ENCODE measurements at places on chromosomes 2 and 18. TPM values are rescaled to one million over a fixed set of nuclear protein-coding genes. Genes with fewer than 3 reads are reported as not detected.

DNA sequence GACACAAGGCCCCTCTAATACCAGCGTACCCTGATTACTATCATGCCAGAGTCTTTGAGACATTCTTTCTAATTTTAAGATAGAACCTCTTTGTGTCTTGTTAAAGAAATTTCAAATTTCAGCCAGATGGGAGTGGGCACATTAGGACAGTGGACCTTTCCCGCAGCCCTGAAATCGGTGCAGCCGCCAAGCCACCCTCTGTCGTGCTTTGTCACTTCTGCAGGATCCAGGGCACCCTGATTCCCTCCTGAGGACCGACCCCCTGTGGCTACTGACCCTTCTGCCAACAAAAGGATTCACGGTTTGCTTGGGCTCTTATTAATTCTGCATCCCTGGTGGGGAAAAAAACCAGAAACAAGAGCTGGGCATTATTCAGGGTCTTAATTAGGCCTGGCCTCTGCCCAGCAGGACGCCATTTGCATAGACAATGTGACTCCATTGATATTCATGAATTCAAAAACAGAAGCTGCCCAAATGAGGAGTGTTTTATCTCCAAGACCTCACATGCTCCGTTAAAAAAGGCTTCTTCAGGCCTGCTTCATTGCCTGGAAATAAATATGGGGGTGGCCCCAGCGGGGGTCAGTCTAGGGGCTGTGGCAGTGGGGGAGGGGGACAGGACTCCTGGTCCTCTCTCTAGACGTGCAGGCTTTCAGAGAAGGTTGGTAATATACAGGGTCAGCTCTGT, 116.9 kb downstream of the ALPK2 start:
- no peak for DNase-seq

GRCh38 chr2:163348857-163349380, 386.9 kb downstream of the FIGN start:
- DNase-seq: no peak

DNA sequence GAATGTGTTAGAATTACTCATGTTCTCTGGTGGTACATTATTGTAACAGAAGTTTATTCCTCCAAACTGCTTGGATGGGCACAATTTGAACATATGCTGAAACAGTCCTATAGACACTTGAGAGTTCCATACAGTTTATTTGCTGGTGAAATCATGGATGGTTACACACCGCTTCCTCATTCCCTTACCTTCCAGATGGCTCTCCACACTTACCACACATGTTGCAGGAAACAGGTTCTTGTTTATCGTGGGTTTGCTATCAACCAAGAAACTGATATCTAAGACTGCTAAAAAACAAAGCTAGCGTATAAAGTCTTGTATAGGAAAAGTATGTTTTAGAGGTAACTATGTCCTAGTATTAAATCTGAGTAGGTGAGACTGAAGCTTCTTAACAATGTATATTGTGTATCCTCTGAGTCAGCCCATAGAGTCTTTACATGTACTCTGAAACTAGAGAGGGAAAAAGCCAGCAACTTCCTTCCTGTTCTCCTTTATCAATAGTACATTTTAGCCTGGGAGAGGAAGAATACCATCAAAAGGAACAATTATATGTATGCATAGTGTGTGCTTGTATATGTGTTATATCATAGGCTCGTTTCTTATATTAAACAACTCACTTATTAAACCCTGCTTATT, 313.1 kb downstream of the PLCL1 start:
- DNase-seq: no peak

DNA sequence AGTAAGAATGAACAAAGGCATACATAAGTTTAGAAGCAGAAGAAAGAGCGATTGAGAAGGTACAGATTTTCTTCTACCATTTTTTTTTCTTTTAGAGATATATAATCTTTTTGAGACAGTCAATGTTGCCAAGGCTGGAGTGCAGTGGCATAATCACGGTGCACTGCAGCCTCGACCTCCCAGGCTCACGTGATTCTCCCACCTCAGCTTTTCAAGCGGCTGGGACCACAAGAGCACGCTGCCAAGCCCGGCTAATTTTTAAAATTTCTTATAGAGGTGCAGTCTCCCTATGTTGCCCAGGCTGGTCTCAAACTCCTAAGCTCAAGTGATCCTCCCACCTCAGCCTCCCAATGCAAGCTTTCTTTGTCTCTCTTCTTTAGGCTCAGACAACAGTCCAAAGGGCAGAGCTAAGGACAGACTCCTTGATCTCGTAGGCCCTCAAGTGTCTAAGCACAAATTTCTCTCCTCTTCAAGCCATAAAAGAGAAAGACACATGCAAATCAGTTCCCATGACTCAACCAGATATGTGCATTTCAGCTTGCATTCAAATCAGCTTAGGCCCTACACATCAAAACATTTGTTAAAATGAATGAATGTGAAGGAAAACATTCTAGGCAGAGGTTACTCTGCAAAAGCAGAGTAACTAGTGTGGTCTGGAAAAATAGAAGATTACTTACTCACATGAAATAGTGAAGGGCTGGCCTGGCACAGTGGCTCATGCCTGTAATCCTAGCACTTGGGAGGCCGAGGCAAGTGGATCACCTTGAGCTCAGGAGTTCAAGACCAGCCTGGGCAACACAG, 18.0 kb downstream of the ITSN2 start:
- no peak for DNase-seq

DNA sequence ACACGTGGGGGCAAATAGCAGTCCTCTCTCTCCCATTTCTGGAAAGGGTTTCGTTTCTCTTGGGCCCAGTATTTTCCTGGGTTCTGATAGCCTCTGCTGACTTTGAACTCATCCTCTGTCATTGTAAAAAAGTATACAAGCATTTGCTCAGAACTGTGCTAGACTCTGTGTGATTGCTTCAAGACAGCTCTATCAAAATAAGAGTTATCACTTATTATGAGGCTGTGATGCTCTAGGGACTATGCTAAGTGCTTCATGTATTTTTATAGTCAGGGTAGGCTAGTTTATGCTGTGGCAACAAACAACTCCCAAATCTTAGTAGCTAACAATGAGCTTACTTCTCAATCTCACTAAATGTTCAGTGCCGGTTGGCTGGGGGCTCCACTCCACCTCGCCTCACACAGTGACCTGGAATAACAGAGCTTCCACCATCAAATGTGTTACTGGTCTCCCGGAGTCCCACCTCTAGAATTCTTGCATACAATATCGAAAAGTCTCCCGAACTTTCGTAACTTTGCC, 110.8 kb upstream of the CDC42EP3 start:
- no peak for DNase-seq

- no peak for DNase-seq
Measured at GRCh38 chr2:11389551-11390398, 45.3 kb upstream of the ROCK2 start.

DNA sequence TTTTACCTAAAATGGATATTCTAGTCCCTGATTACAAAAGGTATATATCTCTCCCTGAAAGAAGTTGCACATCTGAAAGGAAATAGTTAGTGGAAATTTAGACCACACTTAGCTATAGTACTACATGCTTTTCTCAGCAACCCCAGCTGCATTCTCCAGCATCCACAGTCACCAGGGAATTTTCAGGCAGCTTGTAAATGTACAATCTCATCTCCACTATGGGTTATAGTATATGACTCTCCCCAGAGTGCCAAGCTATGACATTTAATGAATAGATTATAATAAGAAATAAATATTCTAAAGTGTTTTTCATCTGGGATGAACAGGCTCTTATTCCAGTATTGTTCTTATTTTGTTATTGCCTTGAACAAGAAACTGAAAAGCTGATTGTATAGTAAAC, 197.6 kb upstream of the HNRNPA3 start:
- DNase-seq: no peak

DNA sequence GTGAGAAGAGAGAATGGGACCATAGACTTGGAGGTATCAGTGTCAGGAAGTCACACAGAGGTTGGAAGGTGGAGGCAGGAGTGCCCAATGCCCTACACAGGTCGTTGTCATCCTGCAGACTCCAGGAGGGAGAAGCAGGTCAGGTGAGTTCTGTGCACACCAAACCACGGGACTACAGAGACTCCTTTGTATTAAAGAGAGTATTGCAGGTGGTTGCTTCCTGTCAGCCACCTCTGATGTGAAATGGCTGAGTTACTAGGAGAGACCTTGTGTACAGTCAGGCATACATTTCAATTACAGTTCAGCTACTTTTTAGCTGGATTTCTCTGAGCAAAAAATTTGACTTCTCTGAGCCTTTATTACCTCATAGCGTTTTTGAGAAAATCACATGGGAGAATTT, 51.6 kb downstream of the SPP2 start:
- no peak for DNase-seq

DNA sequence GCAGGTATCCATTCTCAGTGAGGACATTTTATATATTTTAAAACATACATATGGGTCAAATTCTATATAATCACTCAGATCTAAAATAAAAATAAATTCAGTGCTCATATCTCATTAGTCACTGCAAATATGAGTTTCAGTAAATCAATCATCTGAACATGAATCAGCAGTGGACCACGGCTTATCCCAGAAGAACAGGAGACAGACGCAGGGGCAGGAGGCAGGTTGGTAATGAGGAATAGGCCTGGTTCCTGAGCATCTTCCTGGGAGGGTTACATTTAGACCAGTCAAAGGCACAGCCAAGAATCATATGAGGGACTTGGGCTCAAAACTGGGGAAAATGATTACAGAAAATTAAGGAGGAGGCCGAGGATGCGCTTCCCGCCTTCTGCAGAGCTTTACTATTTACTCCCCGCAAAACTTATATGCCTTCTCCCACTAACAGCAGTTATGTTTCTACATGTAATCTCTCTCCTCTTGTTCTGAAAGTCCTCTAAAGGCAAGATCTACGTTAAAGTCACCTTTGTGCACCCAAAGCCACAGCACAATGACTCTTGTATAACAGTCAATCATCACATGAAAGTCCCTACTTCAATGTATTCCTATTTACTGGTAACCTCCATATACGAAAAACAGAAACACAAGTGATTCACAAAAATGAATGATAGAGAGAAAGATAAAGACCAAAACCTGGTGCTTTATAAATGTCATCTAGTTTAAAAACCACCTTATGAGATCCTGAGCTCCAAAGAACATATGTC, 35.1 kb downstream of the SH3YL1 start:
- DNase-seq: no peak

DNA sequence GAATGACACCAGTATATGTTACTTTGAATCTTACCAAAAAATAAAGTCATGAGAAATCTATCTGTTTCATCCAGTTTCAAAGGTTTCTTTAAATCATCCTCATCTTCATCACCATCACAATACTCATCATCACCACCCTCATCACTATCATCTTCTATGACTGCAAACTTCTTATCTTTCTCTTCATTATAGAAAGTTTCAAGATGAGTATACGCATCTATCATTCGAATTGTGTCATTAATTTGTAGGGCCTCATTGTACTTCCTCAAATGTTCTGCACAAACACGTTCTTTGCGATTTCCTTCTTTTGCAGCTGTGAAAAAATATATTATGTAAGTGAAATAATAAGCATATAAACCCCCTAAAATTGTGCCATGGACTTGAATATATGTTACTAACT, 34.1 kb upstream of the FAP start:
- no peak for DNase-seq

GRCh38 chr2:195818106-195818505, 161.1 kb downstream of the SLC39A10 start:
- no peak for DNase-seq

GRCh38 chr18:23259701-23260681, 124.7 kb downstream of the CABLES1 start:
- peak; percentile 60 for DNase-seq

DNA sequence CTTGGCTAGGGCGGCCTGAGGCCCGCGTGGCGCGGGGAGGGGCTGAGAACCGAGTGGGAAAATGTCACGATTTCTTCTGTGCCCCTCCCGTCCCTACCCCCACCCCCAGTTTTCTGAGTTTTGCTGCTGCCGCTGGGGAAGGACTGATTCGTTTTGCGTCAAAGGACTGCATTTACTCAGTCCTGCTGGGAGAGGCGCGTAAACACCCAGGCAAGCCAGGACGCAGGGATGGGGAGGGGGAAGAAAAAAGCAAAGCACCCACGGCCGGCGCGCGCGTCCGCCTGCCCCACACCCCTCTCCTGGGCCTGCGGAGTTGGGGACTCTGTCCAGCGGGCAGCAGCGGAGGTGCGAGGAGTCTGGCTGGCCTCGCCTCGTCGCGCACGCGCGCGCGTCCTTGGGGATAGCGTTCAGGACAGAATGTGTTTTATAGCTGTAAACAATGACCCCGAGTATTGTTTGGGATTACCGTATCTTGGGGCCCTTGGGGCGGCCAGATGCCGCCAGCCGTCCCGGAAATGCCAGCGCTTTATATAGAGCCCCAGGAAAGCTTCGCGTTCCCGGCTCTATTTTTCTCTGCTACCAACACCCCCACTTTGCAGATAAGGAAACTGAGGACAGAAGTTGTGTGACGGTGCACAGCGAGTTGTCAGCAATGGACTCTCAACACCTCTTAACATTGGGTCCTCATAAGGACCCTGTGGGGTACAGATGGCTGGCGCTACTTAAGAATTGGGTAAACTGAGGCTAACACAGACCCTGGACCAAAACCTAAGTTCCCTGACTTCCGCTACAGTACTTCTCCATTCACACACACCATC, 1.7 kb upstream of the FOSL2 start:
- no peak for DNase-seq

DNA sequence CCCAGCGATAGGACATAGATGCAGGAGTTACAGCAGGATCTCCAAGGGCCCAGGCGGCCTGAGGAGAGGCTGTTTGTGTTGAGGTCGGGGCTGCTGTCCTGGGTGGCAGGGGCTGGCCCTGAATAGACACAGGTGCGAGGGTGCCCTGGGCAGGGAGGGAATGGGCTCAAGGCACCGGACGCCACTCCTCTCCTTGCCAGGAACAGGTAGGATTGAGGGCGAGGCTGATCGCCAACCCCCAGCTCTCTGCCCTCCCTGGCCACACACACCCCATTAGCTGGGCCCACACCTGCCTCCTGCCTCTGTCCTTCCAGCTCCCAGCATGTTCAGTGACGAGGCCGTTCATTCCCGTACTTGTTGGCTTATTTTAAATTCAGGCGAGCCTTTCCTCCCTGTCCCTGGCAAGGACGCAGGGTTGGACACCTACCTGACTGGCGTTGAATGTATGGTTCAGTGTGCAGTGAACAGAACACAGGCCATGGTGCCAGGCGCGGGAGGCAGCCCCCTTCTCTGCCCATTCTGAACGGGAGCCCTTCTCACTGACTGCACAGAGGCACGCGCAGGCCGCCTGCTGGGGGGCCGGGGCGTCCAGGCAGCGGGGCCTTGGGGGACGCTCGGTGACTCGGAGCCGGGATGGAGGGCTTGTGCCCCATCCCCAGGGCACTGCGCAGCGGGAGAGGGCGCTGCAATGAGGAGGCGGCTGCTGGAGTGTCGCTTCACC, 41.3 kb upstream of the SNED1 start:
- DNase-seq: peak; percentile 37

DNA sequence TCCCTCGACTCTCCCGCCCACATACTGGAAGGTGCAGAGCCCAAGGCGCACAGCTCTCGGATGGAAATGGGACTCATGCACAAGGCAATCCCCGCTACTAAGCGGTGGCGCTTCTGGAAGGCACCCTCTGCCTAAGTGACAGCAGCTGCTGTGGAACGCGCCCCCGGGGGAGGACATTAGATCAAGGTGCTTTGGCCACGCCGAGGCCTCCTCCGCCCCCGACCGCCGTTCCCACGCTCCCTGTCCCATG, 202 bp downstream of the MCEE start:
- DNase-seq: no peak

Gene CELF4
- not detected for total RNA-seq

Gene HOXD1
- total RNA-seq: not detected

Gene BARD1
- total RNA-seq: 3.4 TPM

Gene SERPINB13
- not detected for total RNA-seq

Gene SCN3A
- not detected for total RNA-seq

Gene GLI2
- total RNA-seq: not detected

Gene DSC2
- not detected for total RNA-seq

Gene LHCGR
- total RNA-seq: not detected

Gene CRACDL
- total RNA-seq: 0.84 TPM

Gene CNGA3
- not detected for total RNA-seq

Gene SKOR2
- not detected for total RNA-seq

Gene HOXD3
- total RNA-seq: not detected

Gene BCS1L
- total RNA-seq: 13.1 TPM

Measured in CD8-positive, alpha-beta T cell (primary cell).